ENCODE measurements at places on chromosomes 4 and X. TPM values are rescaled to one million over a fixed set of nuclear protein-coding genes. Genes with fewer than 3 reads are reported as not detected.

GRCh38 chrX:133638285-133638684 lies 223.0 kb upstream of the GPC4 start:
- peak; percentile 56 for DNase-seq

- no peak for DNase-seq
Observed at GRCh38 chrX:63738696-63739095, 46.3 kb downstream of the ARHGEF9 start.

The AWAT2 gene
- not detected for total RNA-seq

DNA sequence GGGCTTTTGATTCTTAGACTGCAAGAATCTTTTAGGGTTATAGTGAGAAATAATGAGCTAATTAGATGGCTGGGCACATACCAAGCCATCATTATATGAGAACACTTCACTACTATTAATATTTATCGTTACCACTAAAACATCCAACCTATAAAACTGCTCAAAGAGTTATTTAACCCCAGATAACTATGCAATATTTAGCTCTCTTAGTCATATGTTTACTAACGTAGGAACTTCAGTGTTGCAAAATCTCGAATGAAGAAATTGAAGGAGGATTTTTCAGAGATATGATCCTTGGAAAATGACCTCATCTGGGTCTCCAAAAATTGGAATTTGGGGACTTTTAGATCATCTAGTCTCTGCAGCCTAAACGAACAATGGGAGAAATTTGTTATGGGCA lies 265.0 kb upstream of the RPS6KA3 start:
- DNase-seq: no peak

DNA sequence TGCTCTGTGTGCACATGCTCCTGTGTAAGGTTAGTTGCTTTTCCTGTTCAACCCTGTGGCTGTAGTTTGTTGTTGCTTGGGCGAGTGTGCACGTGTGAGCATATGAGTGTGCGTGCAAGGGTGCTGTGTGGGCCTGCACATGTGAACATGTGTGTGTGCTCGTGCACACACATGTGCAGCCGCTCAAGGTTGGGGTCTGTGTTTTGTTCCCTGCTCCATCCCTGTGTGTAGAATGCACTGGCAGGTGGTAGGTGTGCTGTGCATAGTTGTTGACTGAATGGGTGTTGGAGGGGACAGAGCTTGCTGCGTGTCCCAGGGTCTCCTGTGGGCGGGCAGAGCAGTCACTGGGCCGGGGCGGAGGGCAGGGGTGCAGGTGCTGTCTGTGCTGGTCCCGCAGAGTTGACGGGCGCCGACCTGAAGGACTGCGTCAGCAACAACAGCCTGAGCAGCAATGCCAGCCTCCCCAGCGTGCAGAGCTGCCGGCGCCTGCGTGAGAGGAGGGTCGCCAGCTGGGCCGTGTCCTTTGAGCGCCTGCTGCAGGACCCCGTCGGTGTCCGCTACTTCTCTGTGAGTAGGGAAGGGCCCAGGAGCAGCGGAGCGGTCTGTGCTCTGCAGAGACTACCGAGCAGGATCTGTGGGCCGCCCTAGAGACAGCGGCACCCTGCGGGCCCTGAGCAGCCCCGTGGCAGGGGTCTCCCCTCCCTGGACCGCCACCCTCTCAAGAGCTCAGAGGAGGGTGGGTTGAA lies 27.9 kb upstream of the HGFAC start:
- DNase-seq: no peak

GRCh38 chrX:130176354-130176776 lies 4.6 kb downstream of the RAB33A start:
- no peak for DNase-seq

The RBM46 gene
- total RNA-seq: not detected

GRCh38 chrX:115560211-115560977 lies 580 bp upstream of the PLS3 start:
- DNase-seq: peak; percentile 57

GRCh38 chr4:93648258-93648657 lies 180.3 kb upstream of the ATOH1 start:
- no peak for DNase-seq

DNA sequence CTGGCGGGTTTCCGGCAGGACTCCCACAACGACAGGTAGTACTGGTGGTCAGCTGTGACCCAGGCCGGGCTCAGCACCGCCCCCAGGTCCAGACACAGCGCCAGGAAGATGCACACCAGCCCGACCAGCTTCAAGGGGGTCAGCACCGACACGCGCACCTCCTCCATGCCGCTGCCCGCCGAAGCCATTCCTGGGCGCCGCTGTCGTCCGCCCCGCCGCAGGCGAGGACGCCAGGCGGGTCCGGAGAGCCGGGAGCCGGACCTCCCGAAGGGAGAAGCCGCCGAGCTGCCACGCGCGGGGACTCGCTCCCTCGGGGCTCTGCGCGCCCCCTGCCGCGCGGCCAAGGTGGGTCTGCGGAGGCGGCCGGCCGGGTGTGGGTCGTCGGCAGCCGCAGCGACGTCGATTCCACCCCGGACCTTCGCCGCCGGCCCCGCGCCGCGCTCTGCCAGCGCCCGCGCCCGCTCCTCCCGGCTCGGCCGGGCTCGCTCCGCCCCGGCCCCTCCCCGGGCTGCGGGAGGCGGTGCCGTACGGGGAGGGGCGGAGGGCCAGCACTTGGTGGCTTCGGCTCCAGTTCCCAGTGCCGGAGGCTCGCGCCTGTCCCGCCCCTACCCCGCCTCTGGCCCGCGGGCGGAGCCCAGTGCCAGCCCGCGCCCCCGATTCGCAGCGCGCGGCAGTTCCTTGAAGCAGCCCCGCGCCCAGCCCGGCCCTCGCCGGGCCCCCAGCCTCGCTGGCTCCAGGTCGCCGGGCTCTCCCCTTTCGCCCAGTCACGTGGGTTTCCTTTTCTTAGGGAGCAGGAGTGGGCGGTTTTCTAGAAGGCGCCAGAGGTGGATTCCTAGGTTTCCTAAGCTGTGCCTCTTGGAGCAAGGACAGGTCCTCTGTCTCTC lies at the start of gene TMEM47:
TSS of gene TMEM47 (minus strand) at position 444 of the 884 bp plus-strand sequence. CDS start at position 188, 256 bp downstream.
- peak; percentile 44 for DNase-seq

GRCh38 chr4:22668301-22668700 lies 24.4 kb upstream of the GBA3 start:
- DNase-seq: peak; percentile 62

The CFI gene
- total RNA-seq: not detected

- no peak for DNase-seq
Observed at GRCh38 chrX:136584545-136584944, 52.5 kb downstream of the VGLL1 start.

- DNase-seq: no peak
Observed at GRCh38 chr4:67765928-67766327, 11.7 kb upstream of the GNRHR start.

- no peak for DNase-seq
Observed at GRCh38 chrX:132433001-132433400, 55.8 kb downstream of the MBNL3 start.

- DNase-seq: no peak
Observed at GRCh38 chrX:129659141-129659540, 4.4 kb upstream of the APLN start.

- no peak for DNase-seq
Observed at GRCh38 chrX:17291171-17291900, 83.7 kb upstream of the NHS start.

The FAM13A gene
- total RNA-seq: 13.1 TPM

GRCh38 chr4:186294160-186294559 lies 28.2 kb downstream of the F11 start:
- DNase-seq: no peak

DNA sequence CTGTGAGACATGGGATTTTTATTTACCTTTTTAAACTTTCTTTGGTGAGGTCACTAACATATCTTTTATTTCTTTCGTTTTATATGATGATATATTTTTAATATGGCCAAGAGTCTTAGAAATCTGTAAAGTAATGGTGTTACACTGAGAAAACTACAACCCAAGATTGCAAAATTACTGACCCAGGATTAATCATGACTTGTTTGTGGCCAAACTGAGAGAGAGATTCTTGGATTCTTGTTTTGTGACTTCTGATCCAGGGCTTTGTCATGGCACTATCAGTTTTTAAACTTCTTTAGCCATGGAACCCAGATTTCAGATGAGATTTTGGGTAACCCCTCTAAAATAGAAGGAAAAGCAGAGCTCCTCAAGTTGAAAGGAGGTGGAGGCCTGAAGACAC lies 42.0 kb downstream of the SGMS2 start:
- no peak for DNase-seq

GRCh38 chrX:115134382-115134781 lies 54.8 kb upstream of the RBMXL3 start:
- DNase-seq: no peak

DNA sequence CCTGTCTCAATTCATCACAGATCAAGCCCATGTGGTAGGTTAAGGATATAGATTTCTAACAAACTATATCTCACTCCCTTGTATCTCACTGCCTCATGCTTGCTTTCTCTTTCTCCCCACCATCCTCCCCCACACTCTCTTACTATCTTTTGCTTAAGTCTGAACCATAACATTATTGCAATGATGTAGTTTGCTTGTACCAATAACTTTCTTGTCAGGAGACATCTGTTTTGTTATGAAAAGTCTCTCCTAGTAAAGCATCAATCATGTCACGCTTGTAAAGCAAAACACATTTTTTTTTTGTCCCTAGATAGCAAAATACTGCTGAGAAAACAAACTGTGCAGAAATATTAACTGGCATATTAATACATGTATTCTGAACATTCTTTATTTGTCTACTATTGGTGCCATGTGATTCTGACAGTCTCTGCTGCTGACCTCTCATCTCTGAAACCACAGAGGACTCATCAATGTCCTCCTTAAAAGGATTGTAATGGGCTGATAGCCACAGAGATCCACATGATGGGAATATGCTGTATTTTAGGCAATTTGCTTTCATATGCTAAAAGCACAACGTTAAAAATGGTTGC lies 217.5 kb downstream of the VEGFC start:
- no peak for DNase-seq

- no peak for DNase-seq
Observed at GRCh38 chr4:83212041-83212851, 72.4 kb downstream of the COQ2 start.

The CT83 gene
- not detected for total RNA-seq

GRCh38 chr4:181216501-181216900 lies 1026.7 kb upstream of the TENM3 start:
- no peak for DNase-seq

The PTCHD1 gene
- 0.14 TPM for total RNA-seq

DNA sequence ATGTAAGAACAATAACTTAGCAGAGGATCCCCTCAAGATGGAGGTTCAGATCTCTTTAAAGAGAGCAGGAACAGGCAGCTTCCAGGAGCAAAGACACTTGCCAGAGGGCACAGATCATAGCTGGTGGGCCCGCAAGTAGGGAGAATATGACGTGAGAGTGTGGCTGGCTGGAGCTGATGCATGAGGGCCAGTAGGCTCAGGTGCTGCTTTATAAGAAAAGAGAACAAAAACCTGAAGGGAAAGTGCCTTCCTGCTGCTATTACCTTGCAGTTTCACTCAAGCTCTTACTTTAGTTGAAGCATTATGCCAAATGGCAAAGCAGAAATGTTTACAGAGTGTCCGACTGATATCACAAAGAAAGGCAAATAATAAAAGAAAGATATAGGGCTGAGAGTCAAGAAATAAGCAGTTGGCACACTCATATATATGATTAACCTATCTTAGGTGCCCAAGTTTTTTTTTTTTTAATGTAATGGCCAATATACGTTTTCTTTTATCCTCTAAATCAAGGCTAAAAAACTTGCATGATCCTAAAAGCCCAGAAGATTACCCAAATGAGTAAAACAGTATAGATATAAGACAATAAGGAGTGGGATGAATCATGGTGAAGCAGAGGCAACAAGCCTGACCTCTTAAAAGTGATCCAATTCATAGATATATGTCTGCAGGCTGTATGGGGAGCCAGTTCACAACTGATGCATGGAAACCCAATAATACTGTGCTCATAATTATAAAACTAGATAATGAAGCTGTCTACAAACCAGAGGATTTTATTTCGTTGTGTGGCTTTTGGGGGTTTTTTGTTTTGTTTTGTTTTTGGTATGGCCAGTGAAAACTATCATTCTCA lies 12.6 kb downstream of the NR0B1 start:
- DNase-seq: no peak

DNA sequence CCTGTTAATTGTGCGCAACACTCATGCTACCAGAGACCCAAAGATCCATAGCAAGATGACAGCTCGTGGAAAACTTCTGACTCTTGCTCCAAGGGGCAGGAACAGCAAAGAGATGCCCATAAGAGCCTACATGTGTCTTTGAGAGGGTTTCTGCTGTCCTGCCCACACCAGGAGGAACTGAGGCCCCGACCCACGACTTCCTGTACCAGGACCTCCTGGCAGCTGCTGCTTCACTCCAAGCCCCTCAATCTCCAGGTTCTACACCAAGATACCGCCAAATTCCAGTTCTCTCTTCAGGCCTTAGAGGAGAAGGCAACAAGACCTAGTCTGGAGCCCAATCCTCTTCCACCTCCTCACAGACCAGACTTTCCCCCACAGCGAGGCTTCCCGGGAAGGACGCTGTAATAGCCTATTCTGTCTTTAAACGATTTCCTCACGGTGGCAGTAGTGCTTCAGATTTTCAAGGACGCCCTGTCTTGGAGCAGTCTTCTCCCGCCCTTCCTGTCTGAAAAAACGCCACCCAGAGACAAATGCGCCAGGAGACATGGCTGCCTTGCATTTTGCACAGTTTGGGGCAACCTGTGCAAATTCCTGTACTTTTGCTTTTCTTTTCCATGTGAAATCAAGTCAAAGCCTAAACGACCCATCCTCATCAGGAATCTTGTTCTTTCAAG lies 230.2 kb upstream of the STK26 start:
- DNase-seq: peak; percentile 72

GRCh38 chrX:39356119-39356807 lies 555.0 kb downstream of the MID1IP1 start:
- DNase-seq: no peak

The ESX1 gene
- total RNA-seq: 0.84 TPM

- DNase-seq: peak; percentile 74
Observed at GRCh38 chr4:142365391-142365790, 480.7 kb downstream of the INPP4B start.

The PDLIM3 gene
- total RNA-seq: 30.7 TPM

DNA sequence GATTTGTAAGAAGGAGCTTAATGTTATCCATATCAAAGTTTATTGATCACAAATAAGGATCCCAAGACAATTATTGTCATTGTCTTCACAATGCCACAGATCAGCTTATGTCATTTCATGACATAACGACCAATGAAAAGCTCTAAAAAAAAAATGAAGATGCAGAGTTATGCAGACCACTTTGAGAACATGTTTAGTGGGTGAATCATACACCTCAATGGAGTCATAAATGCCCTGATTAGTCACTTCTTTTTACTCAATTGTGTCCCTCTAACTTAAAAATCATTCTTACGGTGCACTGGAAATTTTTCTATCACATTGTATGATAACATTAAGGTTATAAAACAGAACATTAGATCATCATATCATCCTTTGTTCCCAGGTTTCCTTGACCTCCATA lies 87.6 kb upstream of the GABRG1 start:
- peak; percentile 2 for DNase-seq

GRCh38 chr4:86502081-86502480 lies 92.0 kb upstream of the PTPN13 start:
- no peak for DNase-seq

GRCh38 chrX:40976981-40977380 lies 108.3 kb upstream of the USP9X start:
- DNase-seq: no peak

- peak; percentile 88 for DNase-seq
Observed at GRCh38 chrX:75303795-75304194, 29.9 kb downstream of the UPRT start.

Measured in astrocyte (in vitro differentiated cells and primary cell).